ENCODE measurements at places on chromosomes 7 and 10.

DNA sequence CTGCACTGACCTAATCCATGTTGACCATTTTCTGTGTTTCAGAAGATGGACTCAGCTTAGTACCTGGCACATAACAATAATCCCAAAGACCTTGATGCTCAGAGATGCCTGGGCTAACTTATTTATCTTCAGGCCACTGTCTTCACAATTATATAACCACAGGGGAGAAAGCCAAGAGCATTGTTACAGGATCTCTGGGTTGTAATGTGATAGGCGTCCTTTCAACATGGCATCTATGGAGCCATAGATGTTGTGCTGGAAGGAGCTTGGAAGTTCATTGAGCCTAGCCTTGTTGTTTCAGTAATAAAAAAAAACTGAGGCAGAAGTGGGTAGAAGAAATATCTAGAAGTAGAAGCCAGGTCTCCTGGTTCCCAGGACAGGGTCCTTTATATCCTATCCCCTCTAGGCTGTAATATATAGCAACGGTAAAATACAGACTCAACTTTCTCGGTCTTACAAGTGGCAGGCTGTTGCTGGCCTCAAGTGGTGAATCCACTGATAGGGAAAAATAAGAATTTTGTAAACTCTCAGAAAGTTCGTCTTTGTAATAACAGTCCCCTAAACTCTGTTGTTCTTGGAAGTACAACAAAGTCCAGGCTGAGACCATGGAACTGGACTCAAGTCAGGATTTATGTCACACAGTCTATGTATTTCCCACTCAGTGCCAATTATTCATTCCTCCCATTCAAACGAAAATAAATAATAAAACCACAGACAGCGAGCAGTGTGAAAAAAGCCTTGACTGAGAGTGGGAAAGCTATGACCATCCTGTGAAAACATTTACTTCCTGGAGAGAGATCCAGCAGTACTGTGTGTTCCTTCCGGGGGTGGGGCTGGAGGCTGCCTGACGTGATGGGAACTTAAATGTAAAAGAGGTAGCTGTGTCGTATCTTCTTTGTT, 277.6 kb downstream of the REEP3 start:
- DNase-seq, result peak; percentile 91

DNA sequence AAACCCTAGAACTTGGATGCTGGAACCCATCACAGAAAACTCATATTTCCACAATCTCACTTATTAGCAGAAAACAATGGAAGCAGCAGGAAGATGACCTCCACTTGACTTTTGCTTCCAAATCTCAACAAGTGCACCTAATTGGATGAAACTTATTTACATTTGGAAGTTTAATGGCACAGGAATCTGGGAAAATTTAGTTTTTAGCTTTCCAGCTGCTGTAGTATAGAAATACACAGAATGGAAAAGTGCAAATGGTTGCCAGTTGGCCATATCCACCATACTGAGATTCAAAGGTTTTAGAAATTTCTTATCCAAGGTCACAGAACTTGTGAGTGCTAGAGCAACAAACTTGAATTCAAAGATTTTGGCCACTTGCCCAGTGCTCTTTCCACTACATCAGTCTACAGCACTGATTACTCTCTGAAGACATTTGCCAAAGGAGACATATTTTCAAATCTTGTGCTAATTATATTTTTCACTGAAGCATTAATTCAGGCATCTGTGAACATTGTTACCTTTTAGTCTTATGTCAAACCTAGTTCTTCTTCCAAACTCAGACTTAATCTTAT, 9.3 kb upstream of the AHR start:
- DNase-seq, result peak; percentile 82

- DNase-seq, result peak; percentile 52
These were observed 515 bp downstream of the FASTK start for GRCh38 chr7:151080067-151080521.

DNA sequence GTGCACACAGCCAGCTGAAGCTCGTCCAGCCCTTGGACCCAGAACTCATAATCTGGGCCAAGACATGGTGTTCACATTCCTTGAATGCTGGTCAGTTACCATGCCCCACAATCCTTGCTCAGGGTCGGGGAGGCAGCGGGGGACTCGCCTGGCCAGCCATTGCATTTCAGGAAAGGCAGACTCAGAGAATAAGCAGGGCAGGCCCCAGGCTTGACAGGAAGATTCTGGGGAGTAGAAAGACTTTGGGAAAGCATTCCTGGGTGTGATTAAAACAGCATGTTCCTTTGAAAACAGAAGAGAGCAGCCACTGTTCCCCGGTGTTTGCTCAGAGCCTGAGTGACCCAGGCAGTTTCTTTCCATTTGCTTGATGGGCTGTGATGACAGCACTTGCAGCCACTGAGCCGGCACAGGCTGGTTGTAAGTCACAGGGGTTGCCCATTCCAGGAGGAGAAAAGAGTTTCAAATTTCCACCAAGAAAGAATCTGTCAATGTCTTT, 473.7 kb downstream of the TYW1 start:
- DNase-seq, result no peak

DNA sequence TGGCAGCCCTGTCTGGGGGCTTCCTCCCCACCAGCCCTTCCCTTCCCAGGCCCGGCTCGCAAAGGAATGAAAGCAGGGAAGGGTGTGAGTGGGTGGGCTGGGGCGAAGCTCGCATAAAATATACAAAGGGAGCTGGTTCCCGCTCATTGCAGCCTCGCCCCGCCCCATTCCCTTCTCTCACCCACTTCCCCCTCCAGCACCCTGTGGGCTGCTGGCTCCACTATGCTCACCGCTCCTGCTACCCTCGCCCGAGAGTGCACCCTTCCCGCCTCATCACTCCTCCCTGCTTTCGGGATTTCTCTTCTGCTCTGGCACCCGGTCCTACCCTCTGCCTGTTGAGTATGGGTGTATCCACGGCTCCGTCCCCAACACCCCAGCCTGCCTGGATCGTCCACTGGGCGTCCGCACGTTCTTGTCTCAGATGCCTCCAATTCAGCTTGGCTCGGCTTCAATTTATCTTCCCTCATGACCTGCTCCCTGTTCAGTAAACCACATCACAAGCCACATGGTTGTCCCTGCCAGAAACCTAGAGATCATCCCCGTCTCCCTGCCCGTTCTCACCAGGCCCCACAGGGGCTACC, 14.4 kb upstream of the TTYH3 start:
- DNase-seq, result no peak

- DNase-seq, result no peak
These were observed 75.3 kb downstream of the MKI67 start for GRCh38 chr10:128050936-128051335.

DNA sequence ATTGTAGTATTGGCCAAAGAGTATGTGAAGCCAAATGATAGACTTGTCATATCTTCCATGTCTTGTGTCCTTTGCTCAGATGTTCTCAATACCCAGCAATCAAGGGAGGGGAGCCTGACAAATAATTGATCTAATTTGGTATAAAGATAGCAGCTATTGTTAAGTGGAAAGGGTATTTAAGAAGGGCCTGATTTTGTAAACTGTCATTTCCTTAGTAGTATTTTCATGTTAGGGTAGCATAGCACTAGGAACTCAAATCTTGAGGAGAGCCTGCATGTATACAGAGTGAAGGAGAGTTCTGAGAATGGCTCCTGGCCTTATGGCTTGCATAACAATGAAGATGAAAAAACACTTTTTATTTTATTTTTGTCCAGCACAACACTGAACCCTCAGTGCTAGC, 53.1 kb downstream of the GNAI1 start:
- no peak for DNase-seq

GRCh38 chr7:5477723-5478531, 54.3 kb upstream of the TNRC18 start:
- no peak for DNase-seq

DNA sequence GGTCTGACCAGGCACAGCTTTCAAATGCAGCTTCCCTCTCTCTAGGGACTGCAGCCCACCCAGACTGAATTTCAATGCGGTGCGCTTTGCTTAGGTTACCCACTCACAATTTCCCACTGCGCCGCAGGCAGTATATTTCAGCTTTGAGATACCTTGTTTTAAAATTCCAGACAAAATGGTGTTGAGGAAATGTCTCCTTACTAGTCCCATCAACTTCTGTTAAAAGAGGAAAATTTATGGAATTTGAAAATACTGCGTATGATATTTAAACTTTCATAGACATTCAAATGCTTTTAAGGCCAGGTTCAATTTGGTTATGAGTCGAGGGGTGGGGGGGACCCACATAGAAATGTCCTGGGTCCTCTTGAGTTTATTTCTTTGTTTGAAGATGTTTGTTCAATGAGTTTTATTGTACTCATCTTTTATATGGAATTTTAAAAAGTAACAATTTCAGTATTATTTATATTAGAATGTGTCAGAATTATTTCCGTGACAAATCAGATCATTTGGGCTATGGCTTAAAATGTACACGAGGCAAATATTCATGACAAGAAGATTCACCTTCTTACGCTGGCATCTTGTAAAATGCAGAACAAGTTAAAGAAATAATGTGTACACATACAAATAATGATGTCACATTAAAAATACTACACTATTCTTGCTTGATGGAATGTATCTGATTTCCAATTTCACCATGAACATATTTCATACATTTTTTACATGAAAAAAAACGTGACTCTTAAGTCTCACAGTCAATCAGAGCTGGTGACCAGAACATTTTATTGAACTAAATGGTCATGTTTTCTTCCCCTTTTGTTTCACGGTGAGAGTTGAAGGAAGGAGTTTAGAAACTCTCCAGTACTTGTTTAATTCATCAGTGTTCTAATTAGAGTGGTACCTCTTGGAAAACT, 1.3 kb downstream of the IKZF1 start:
- no peak for DNase-seq

DNA sequence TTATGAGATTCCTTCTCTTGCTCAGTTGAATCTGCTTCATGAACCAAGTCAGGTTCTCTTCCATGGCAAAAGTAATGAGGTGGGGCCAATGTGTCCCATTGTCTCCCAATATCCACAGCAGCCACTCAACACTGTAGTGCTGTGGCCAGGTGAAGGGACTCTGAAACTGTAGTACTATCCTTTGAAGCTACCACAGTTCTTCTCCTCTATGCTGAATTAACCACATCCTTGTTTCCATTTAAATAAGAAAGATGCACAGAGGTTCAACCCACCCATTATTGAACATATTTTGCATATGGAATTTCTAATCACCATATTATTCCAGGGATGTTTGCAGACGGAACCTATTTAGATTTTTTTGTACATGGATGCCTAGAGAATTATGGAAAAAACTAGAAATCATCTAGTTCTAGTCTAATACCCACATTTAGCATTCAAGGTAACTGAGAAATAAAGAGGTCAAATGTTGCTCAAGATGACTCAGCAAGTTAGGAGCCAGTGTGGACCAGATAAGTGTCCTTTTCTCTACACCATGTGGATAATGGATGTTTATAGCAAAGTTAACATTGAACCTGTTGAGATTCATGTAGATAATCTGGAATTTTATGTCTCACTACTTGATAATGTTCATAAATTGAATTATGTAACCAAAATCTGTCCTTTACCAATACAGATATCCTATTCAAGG, 64.5 kb downstream of the LRRTM3 start:
- DNase-seq, result no peak

GRCh38 chr7:103592844-103593243, 146.8 kb upstream of the SLC26A5 start:
- peak; percentile 45 for DNase-seq

All from dermis blood vessel endothelial cell (primary cell).